Right hindlimb (tissue), 1 donor: ENCODE measurements at places on chromosomes 16 and 17.

GRCh38 chr16:1469693-1470201, 5.1 kb downstream of the CLCN7 start:
- DNase-seq: no peak

GRCh38 chr17:49260011-49260816, 29.6 kb upstream of the PHOSPHO1 start:
- DNase-seq: peak; percentile 75

- no peak for DNase-seq
Measured at GRCh38 chr17:48126532-48126850, 18.9 kb downstream of the SNX11 start.

DNA sequence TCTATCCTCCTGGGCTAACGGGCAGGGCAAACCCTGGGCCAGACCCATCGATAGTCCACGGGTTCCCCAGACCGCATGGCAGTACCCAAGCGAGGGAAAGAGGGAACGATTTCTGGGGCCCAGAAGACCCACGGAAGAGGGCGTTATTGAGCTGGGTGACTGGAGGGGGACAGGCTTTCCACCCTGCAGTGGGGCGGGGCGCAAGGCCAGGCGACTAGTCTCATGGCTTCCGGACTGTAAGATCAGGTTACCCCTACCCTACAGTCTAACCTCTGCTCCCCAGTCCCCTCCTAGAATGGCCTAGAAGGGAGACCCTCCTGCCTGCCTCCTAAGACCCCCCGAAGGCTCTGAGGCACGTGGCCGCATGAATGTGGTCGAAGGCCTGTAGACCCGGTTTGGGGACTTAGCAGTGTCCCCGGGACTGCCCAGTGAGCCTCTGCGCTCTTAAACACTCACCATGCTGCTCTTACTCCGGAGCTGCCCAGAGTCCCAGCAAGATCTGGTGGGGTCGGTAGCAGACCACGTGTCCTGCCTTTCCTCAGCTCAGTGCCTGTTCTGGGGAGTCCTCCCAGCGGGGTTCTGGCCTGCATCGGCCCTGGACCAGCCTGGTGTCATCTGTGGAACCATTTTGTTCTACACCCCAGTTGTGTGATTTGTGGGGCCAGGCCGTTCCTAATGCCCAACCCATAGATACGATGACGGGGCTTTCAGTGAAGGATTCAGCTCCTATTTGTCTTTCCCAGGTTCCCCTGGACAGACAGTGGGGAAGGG, 13.2 kb upstream of the AURKB start:
- peak; percentile 83 for DNase-seq

DNA sequence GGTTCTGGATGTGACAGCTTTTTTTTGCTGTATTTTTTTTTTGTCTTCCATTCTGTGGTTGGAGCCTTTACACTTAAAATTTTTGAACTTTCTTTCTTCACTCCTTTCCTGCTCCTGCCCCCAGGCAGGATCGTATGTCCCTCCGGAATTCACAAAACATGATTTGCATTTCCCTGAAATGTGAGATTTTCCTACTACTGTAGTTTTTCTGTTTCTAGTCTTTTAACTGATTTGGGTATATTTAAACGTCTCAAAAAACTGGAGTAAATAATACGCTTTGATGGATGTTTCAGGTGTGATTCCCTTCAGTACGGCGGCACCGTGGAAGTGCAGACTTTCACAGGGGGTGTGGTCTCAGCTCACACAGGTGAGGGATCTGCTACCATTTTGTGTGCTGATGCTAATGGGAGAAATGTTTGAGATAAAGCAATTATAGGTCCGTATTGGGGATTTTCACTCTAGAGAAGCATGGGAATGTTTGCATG, 686 bp downstream of the SRCAP start:
- DNase-seq: no peak
